ENCODE measurements at places on chromosomes 13 and 19.

DNA sequence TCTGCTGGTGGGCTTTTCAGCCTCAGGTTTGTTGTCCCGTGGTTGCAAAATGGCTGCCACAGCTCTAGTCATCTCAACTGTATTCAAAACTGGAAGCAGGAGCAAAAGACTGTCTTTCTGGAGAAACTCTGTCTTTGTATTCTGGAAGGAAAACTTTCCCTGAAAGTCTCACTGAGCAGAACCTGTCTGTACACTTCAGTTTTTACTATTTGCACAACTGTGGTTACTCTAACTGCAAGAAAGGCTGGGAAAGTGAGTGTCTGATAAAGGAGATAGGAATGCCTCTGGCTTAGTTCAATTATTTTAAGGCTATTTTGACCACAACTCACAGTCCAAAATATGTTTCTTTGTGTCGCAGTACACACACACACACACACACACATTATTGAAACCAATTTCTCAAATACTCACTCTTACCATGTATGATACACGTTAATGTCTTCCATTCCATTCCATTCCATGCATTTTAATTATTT is 49.7 kb upstream of the EHD2 start:
- no peak for DNase-seq

- DNase-seq: no peak
Measured at GRCh38 chr13:111911754-111912452, 155.0 kb upstream of the SOX1 start.

DNA sequence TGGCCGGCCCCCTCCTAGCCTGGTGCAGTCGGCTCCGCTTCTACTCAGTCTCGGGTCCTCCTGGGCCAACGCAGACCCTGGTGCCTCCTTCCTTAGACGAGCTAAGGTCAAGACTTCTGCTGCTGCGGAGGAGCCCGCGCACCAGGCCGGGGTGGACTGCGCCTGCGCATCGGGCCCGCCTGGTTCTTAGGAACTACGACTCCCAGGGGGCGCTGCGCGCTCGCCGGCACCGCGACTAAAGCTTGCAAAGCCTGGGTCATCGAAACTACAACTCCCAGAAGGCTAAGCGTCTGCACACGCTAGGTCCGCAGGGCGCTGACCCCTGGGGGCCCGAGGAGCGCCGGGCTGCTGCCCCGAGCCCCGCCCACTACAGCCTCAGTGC is at the start of gene ZNF835:
TSS of gene ZNF835 (minus strand) at position 145 of the 382 bp plus-strand sequence. CDS start 6,559 bp downstream, outside the sequence.
- DNase-seq: peak; percentile 90

- peak; percentile 58 for DNase-seq
Measured at GRCh38 chr19:3094601-3095440, 659 bp downstream of the GNA11 start.

GRCh38 chr13:52447815-52448552 is 2.5 kb downstream of the VPS36 start:
- no peak for DNase-seq

GRCh38 chr19:10378124-10378523 is 2.2 kb downstream of the TYK2 start:
- DNase-seq: no peak

DNA sequence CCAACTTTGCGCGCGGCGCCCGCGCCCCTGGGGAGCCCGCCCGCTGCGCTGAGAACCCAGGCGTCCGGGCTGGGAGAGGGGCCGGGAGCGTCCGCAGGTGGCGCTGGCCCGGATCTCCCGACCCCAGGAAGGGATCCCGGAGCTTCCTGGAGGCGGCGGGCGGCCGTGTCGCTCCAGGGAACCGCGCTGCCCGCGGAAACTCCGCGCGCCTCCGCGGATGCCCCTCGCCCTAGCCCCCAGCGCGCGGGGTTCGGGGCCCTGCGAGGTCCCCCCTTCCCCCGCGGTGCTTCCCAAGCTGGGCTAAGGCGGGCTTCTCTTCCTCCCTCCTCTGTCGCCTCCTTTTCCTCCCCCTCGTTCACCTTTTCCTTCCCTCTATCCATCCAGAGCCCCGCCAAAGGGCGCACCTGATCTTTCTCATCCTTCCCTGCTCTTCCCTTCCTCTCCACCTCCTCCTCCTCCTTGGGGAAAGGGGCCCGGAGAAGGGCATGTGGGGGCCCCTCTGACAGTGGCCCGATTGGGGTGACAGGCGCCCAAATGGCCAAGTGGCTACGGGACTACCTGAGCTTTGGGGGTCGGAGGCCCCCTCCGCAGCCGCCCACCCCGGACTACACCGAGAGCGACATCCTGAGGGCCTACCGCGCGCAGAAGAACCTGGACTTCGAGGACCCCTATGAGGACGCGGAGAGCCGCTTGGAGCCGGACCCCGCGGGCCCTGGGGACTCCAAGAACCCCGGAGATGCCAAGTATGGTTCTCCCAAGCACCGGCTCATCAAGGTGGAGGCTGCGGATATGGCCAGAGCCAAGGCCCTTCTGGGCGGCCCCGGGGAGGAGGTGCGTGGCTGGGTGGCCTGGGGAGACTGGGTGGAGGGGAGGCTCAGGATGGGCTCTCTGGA is 710 bp downstream of the SHD start:
- no peak for DNase-seq

DNA sequence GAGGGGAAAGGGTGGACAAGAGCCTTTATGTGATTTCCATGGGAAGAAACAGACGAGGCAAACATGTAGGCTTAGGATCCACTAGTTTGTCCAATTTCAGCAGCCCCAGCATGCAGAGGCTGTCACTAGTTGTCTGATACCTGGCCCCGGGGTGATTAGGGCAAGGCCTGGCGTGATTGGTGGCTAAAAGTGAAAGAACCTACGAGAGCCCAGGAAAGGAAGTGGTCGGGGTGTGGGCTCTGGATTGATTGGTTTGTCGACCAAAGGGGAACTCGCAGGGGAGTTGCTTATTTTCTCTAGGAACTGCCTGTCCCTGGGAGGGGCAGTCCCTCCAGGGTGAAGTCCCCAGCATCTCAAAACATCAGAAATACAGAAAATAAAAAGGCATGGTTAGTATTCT is 64.2 kb upstream of the UQCRFS1 start:
- DNase-seq: peak; percentile 61

GRCh38 chr19:49946415-49946814 is 14.6 kb downstream of the SIGLEC11 start:
- DNase-seq: no peak

GRCh38 chr13:95642028-95642621 is 2.4 kb downstream of the DZIP1 start:
- peak; percentile 26 for DNase-seq

GRCh38 chr13:93108111-93108601 is 118.5 kb upstream of the GPC6 start:
- no peak for DNase-seq

DNA sequence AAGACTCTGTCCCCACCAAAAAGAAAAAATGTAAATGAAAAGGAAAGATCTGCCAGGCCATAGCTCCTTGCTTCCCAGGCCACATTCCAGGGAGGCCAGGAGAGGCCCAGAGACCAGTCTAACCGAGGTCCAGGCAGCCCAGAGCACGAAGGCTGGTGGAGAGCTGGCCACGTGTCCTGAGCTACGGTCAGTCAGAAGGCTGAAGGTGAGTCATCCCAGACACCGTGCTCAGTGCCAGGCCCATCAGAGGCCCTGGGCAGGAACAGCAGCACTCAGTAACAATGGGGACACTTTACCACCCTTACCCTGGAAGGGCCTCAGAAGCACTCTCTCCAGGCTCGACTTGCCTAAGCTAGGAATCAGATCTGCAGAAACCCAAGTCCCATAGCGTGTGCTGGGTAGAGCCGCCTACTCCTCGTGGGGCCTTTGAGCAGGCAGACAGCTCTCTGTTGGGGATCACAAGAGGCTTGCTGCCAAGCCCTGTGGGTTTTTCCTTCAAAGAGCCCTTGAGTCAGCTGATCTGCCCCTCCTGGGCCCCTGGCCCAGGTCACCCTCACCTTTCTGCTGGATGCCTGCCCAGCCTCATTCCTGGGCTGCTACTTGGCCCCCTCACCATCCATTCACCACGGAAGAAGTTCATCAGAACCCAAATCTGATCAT is 11.6 kb upstream of the DNMT1 start:
- no peak for DNase-seq

DNA sequence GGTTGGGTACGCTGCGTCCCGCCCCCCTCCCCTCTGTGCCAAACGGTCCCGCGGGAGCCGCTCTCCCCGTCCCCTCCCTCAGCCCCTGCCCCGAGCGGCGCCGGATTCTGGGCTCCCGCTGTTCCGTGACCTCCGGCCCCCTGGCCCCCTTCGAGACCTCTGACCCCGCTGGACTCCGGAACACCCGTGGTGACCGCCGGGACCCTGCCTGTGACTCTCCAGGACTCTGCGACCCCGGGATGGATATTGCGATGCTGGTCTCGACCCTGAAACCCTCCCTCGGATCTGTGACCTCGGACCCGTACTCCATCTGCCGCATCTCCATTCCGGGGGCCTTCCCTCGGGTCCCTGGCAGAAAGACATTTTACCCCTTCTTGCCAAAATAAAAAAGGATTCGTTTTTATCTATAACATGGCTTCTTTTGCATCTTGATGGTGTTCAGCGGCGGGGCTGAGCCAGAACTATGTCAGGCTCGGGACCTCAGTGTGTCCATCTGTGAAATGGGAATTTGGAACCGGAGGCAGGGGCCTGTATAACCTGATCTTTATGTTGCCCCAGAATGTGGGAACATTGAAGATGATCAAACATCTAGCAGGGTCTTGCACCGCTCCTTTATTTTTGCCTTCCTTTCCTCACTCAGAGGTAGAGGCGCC is 654 bp upstream of the MEGF8 start:
- DNase-seq: no peak

- DNase-seq: no peak
Measured at GRCh38 chr19:13350072-13350471, 156.2 kb downstream of the CACNA1A start.

GRCh38 chr13:74287724-74288169 is 153.5 kb upstream of the KLF12 start:
- DNase-seq: peak; percentile 77

DNA sequence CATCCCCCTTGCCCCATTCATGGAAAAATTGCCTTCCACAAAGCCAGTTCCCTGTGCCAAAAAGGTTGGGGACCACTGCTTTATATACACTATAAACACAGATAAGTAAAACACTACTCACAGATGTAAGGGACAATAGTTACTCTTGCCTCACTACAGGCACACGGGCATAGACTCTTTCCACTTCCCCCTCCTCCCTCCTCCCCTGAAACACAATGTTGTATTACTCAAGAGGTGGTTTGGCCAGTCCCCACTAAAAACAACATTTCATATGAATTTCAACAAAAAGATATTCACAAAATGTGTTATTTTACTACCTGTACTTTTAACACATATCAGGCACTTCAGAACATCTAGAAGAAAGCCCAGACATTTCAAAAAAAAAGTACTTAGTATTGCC is 45.1 kb downstream of the EPSTI1 start:
- no peak for DNase-seq

DNA sequence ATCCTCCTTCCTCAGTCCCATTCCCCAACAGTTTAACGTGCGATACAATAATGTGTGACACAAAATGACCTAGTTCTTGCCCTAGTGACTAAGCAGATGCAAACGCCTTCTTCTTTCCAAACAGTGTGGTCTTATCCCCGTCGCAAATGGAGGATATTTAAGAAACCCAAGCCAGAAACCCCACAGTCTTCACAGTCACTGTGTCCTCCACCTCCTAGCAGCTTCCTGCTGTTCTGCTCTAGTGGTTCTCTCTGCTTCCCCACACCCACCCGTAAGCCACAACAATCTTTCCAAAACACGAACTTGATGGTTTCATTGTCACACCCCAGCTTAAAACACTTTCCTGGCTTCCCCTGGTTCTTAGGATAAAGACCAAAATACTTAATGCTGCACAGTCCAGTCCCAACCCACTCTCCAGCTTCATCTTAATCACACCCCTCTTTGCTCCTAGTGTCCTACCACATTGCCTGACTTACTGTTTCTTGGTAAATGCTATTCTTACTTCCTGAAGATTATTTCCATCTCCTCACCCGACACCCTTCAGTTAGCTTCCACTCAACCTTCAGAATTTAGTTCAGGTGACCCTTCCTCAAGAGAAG is 32.3 kb downstream of the ITM2B start:
- DNase-seq: peak; percentile 42

DNA sequence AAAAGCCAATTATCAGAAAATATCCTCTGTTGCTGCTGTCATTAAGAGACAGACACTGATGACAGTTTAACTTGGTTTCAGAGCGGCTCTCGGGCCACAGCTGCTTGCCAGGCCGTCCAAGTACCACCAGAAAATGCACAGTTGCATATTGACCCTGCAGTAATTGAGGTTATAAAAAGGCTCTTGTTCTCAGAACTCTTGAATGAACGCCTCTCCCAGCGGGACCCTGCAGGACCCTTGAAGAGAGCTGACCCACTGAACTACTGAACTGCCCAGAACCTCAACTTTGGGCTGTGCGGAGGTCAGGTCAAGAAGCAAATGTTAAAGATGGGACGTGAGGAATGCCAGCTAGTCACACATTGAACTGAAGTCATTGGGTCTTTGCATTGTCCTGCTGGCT is 1559.0 kb upstream of the SLC10A2 start:
- DNase-seq: no peak

- DNase-seq: no peak
Measured at GRCh38 chr19:14544977-14545715, 15.8 kb downstream of the TECR start.

DNA sequence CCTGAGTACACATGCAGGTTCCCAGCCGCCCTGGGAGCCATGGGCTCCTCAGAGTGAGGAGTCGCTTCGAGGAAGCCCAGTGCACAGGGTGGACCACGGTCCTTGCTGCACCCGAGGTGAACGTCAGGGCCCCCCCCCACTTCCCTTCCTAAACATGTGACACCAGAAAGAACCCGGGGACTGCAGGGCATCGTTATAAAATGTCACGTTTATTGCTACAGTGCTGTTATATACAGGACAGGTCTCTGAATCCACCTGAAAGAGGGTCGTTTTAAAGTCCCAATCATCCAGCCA is 3.8 kb upstream of the UQCR11 start:
- DNase-seq: peak; percentile 23

DNA sequence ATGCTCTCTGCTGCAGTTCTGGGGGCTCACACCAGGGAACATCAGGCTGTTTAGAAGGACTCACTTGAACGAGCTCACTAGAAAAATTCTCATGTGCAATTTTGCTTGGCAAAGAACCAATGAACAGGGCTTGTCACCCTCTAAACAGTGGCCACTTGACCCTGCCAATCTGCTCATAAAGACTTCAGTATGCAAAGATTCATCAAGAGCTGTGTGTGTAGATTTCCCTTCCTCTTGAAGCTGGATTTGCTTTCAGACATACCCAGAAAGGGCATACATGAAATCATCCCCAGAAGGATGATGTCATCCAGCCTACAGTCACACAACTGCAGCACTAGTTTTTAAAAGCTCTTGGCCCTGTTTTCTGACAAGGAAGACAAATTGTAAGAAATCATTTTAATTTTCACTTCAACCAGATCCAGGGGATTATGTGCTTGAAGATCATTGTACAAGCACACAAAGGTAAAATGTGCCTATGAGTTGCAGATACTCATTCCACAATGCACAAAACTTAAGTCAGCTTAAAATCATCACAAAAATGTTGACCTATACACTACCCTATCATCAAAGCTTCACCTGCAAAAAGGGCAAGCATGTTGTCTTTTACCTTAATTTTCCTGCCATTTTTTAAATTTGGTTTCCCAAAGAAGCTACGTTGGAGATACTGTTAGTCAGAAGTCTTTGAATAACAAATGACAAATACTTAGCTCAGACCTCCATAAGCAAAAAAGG is 5.2 kb upstream of the STK24 start:
- DNase-seq: no peak
